Fibroblast of the aortic adventitia (primary cell): ENCODE measurements at places on chromosomes 7 and 10. TPM values are rescaled to one million over a fixed set of nuclear protein-coding genes. Genes with fewer than 3 reads are reported as not detected.

GRCh38 chr7:78198756-78199155, 400.2 kb downstream of the PHTF2 start:
- DNase-seq = peak; percentile 51

The KIAA1549 gene
- total RNA-seq = 0.57 and 3.7 TPM in 2 replicates

DNA sequence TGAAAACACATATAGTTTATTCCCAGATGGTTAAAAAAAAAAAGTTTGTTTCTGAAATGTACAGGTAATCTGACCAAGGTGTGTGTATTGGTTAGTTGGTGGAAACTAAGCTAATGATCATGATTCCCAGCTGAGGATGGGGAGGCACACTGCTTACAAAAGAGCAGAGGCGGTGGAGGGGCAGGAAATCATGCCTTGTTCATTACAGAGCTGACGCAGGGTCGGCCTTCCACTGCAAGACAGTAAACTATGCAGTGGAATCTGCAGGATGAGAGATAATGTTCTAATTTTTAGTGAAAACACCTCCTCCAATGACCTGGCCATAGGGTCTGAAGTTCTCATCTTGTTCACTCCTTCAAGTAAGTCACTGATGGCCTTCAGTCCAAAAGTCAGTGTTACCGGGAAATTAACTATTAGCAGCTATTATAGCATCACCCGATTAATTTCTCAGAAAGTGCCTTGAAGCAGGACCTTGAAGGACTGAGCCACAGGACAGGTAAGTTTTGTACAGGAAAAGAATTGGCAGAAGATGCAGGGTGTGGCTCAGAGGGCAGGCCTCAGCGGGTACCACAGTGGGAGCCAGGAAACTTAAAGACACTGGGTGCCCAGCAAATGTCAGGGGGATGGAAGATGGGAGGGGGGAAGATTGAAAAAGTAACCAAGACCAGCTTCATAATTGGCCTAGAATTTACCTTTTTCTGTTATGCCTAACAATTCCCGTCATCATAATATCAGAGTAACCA, 36.0 kb downstream of the MYOF start:
- no peak for DNase-seq

DNA sequence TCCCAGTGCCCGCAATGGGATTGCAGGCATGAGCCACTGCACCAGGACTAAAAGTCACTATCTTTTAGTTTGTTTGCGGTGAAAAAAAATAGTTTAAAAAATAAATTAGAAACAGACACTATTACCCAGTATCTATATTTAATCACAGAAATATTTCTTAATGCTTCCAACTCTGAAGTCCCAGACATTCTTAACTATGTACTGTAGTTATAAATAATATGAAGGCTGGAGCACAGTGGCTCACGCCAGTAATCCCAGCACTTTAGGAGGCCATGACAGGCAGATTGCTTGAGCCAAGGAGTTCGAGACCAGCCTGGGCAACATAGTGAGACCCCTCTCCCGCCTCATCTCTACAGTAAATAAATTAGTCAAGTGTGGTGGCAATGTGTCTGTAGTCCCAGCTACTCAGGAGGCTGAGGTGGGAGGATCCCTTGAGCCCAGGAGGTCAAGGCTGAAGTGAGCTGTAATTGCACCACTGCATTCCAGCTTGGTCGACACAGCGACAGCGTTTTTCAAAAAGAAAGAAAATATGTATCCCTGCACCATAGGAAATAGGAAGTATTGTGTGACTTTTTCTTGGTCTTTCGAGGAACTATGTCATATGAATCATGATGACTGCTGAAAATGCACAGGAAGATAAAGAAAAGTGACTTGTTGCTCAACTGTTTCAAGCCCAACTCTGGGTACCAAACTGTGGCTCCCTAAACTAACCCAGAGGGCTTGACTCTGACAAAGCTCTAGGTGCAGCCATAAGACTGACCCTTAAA, 74.9 kb upstream of the STEAP1B start:
- DNase-seq = peak; percentile 68

- DNase-seq = peak; percentile 55
These were observed 1.5 kb downstream of the CPSF4 start for GRCh38 chr7:99440195-99440594.

DNA sequence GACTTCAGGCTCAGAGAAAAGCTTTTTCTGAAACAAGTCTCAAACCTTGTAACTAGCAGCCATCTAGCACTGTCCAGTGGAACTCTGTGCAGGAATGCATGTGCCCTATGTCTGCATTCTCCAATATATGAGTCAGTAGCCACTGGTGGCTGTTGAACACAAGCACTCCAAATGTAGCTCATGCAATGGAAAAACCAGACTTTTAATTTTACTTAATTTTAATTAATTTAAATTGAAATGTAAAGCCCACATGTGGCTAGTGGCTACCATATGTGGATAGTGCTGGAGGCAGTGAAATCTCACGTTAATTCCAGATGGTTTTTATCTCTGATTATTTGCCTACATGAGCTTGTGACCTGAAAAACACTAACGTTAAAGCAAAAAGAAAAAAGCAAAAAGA, 225.1 kb downstream of the GATA3 start:
- peak; percentile 11 for DNase-seq

- DNase-seq = no peak
These were observed 16.7 kb upstream of the SYPL1 start for GRCh38 chr7:106128836-106129235.

- DNase-seq = no peak
These were observed 81.9 kb downstream of the NUDCD3 start for GRCh38 chr7:44408596-44408995.

- DNase-seq = no peak
These were observed 50.0 kb upstream of the ZNF716 start for GRCh38 chr7:57399972-57400371.

The DRGX gene
- not detected in 2 replicates for total RNA-seq

GRCh38 chr10:4824791-4825310, 1.2 kb upstream of the AKR1E2 start:
- no peak for DNase-seq

The PPP1R3C gene
- total RNA-seq = 41.1 and 92.6 TPM in 2 replicates

The IRF5 gene
- total RNA-seq = not detected in 2 replicates

DNA sequence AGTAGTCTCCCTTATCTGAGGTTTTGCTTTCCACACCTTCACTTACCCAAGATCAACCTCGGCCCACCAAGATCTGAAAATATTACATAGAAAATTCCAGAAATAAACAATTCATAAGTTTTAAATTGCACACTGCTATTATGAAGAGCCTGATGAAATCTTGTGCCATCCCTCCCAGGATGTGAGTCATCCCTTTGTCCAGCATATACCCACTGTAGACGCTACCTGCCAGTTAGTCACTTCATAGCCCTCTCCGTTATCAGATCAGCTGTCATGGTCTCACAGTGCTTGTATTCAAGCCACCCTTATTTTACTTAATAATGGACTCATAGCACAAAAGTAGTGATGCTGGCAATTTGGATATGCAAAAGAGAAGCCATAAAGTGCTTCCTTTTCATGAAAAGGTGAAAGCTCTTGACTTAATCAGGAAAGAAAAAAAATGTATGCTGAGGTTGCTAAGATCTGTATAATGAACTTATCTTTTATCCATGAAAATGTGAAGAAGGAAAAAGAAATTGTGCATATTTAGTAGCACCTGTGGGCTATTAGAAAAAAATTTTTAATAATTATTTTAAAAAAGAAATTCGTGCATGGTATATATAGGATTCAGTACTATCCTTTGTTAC, 9.8 kb upstream of the MRPS16 start:
- peak; percentile 91 for DNase-seq

GRCh38 chr7:2863461-2864066, 19.5 kb upstream of the GNA12 start:
- peak; percentile 96 for DNase-seq

- DNase-seq = peak; percentile 30
These were observed 1.8 kb upstream of the OPN4 start for GRCh38 chr10:86652361-86653202.

DNA sequence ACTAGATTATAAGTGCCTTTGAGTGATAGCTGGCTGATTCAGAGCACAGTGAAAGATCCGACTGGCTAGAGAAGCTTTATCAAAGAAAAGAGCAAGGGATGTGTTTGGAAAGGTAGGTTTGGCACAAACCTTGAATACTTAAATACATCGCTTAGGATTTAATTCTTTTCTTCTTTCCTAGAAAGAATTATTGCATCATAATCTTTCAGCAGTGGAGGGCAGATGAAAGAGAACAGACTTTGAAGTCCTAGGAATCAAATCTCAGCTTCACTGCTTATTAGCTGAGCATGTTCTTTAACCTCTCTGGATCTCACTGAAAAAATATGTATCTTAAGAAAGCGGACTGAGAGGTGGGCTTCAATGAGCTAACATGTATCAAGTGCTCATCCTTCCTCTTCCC, 122.8 kb downstream of the ZNF365 start:
- no peak for DNase-seq

- peak; percentile 78 for DNase-seq
These were observed 13.0 kb upstream of the AKR1E2 start for GRCh38 chr10:4813023-4813422.

- no peak for DNase-seq
These were observed 122.2 kb downstream of the GPR37 start for GRCh38 chr7:124643311-124643811.

DNA sequence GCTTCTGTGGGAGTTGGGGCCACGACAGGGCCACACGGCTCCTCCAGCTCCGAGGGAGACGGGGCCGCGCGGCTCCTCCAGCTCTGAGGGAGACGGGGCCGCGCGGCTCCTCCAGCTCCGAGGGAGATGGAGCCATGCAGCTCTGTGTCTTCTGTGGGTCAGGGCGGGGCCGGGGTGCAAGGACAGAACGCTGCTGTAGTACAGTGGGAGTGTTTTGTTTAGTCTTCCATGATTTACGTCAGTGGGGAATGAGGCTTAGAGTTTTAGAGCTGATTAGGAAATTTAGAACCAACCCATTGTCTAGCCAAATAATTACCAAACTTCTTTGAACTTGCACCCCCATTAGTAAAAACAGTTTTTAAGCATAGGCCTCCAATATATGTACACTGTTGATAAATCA, 32.9 kb upstream of the PRKAR1B start:
- no peak for DNase-seq
